Memory B cell (primary cell): ENCODE measurements at places on chromosomes 6 and 20.

DNA sequence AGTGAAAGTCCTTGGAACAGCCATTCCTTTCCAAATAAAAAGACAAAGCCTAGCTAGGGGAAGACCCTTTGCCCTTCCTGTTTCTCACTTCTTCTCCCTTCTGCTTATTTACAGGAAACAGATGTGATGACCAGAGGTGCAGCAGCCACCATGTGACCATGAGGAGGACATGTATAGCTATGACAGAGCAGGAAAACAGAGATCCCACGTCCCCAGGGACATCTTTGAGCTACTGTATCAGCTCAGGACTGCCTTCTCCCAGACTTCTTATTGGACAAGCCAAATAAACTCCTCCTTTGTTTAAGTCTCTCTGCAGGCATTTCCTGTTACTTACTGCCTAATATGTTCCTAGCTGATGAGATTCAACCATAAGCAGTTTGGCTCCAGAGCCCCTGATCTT lies 133.1 kb upstream of the MLN start:
- DNase-seq: no peak

- DNase-seq: no peak
These were observed 352.9 kb downstream of the ESR1 start for GRCh38 chr6:152160346-152160745.

- DNase-seq: no peak
These were observed 530.4 kb upstream of the BTBD3 start for GRCh38 chr20:11387189-11387754.

GRCh38 chr6:142820338-142821051 lies 124.5 kb downstream of the HIVEP2 start:
- DNase-seq: no peak
